ENCODE measurements at places on chromosomes 13 and 19. TPM values are rescaled to one million over a fixed set of nuclear protein-coding genes. Genes with fewer than 3 reads are reported as not detected.

Gene CYP2A6
- total RNA-seq = not detected

Gene SIGLEC14
- total RNA-seq = not detected

Gene CGB5
- total RNA-seq = not detected

Gene PSG11
- total RNA-seq = not detected

Gene DPF1
- total RNA-seq = 1.3 TPM

Gene ZNF560
- 0.47 TPM for total RNA-seq

Gene OR7C1
- not detected for total RNA-seq

Gene CD33
- not detected for total RNA-seq

Gene PSG3
- not detected for total RNA-seq

Measured in endothelial cell of coronary artery (primary cell).